A549 (cell line): ENCODE measurements at places on chromosomes 2 and 18.

DNA sequence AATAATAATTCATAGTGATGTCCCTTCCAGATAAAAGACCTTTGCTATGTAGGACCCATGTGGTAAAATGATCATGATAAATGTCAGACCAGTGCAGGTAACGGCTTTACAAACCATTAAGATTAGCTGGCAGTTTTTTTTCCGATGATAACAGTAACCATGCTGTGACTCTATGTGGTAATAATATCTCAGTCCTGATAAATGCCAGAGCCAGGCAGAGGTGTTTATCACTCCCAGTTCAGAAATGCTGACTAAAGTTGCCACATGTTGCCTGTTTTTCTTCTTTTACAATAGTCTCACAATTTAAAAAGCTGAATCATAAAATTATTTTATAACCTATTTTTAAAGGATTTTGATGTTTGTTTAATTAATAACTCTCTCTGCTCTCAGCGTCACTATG is 565.1 kb downstream of the ARHGAP15 start:
- DNase-seq: no peak

DNA sequence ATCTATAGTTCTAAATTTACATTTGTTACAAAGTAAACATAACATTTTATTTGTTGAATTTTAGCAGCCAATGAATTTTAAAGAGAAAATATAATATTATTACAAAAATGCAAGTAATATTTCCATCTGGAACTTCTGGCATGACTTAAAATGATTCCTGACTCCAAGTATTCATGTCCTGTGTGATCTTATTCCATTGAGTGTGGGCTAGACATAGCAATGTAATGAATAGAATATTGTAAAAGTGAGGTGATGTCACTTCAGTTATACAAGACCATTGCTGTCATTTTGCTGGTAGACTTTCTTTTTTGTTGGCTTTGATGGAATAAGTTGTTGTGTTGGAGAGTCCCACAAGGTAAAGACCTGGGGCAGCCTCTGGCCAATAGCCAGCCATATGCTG is 912.2 kb upstream of the PIK3C3 start:
- DNase-seq: no peak

DNA sequence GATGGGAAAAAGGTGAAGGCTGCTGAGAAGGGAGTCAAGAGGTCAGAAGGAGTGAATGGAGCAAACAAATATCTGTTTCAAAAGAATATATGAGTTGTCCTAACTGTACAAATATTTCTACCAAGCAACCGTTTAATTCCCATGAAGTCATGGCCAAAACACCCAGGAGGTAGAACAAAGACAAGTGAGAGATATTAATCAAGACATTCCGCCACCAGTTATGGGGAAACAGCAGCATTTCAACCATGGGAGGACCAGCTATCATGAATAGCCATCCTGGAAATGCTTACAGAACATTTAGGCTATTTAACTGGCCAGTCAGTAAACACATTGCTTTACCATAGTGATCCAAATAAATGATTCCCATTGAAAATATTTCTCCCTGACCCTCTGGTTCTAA is 396.3 kb downstream of the IRS1 start:
- DNase-seq: peak; percentile 21

GRCh38 chr2:3827673-3828575 is 124.5 kb downstream of the DCDC2C start:
- DNase-seq: peak; percentile 35

- no peak for DNase-seq
Measured at GRCh38 chr2:165877565-165878550, 75.7 kb downstream of the TTC21B start.

DNA sequence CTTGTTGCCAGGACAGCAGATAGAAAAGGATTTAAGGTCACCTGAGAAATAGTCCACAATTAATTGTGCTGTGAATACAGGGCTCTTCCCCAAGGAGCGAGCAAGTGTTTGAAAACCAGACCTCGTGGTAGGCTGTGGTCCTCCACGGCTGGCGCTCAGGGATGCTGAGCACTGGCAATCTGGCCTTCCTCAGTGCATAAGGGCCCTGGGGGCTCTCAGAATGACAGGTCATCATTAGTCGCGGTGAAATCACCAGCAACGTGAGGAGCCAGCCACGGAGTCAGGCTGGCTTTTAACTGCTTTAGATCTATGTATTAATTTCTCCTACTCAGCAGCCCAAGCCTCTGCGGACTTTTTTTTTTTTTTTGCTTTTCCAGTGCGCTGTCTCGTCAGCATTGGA is 148.5 kb downstream of the FHOD3 start:
- DNase-seq: no peak

- DNase-seq: no peak
Measured at GRCh38 chr2:39266139-39266805, 22.5 kb upstream of the CDKL4 start.

- no peak for DNase-seq
Measured at GRCh38 chr2:106147665-106148064, 46.4 kb downstream of the UXS1 start.

GRCh38 chr18:8769509-8770095 is 64.2 kb downstream of the MTCL1 start:
- DNase-seq: no peak

- no peak for DNase-seq
Measured at GRCh38 chr2:141947396-141948114, 183.3 kb downstream of the LRP1B start.

GRCh38 chr2:240213476-240214421 is 73.3 kb upstream of the OTOS start:
- no peak for DNase-seq

- DNase-seq: no peak
Measured at GRCh38 chr2:158243392-158243791, 141.7 kb downstream of the UPP2 start.

DNA sequence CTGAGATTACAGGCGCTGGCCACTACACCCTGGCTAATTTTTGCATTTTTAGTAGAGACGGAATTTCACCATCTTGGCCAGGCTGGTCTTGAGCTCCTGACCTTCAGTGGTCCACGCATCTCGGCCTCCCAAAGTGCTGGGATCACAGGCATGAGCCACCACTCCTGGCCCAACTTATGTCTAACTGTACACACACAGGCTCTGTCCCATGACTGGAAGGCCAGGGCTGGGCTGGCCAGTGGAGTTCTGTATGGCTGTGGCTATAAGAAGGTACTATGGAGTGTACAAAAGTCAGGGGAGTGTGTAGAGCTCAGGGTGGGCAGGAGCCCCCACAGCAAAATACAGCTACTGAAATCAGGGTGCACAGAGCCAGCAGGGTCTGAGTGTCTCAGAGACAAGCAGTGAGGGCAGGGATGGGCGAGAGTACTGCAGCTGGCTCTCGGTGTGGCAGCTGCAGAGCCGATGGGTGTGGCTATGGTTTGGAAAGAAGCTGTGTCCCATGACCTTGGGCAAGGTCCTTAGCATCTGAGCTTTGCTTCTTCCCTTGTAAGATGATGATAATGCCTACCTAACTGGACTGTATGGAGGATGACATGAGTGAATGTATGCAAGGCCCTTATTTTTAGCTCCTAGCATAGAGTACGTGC is 10.4 kb upstream of the MSGN1 start:
- DNase-seq: no peak

DNA sequence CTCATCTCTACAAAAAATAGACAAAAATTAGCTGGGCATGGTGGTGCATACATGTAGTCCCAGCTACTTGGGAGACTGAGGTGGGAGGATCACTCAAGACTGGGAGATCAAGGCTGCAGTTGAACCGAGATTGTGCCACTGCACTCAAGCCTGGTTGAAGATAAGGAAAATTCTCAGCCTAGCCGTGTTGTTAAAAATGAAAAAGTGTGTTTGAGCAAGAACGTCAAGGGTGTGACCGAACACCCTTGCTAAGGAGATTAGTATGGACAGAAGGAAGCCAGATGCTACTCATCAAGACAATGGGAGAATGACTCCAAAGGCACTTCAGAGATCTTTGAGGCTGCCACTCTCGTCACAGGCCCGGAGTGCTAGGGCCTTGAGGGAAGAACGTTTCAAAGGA is 70.0 kb upstream of the NDUFV2 start:
- no peak for DNase-seq

DNA sequence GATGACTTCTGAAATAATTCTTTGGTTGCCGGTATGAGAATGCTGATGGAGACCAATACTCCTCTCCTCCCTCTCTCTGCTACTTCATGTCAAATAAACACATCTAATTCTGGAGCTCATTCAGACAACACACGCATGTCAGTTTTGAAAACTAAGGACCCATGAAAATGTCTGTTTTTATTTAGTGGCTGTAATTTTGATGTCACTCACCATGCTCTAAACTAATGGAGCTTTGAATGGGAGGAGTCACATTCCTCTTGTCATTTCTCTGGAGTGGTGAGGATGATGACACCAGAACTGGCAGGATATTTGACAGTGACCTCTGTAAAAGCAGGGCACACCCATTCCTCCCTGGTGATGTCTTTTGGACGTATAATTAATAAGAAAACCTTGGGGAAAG is 163.0 kb downstream of the PHLPP1 start:
- peak; percentile 13 for DNase-seq

- peak; percentile 36 for DNase-seq
Measured at GRCh38 chr2:157572725-157573124, 55.9 kb downstream of the ACVR1C start.

DNA sequence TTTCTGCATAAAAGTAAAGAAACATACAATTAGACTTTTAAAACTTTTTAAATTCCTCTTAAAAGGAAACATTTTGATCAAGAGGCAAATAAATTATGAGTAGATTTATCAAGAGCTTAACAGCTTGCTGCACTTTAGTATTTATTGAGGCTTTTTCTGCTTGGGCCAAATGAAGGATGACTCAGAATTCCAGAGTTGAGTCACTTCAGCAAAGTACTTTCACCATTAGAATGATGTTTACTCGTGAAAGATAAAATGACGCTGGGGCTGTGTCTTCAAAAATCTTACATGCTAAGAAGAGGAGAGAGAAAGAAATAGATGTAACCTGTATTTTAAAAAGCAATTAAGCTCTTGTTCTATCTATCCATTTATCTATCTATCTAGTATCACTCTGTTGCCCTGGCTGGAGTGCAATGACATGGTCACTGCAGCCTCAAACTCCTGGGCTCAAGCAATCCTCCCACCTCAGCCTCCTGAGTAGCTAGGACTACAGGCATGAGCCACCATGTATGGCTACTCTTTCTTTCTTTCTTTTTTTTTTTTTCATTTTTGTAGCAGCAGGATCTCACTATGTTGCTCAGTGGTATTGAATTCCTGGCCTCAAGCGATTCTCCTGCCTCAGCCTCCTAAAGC is 75.3 kb upstream of the RIOK3 start:
- DNase-seq: peak; percentile 51

- no peak for DNase-seq
Measured at GRCh38 chr2:14126846-14127245, 505.7 kb upstream of the LRATD1 start.

GRCh38 chr2:127643439-127644065 is 2.4 kb upstream of the GPR17 start:
- no peak for DNase-seq

DNA sequence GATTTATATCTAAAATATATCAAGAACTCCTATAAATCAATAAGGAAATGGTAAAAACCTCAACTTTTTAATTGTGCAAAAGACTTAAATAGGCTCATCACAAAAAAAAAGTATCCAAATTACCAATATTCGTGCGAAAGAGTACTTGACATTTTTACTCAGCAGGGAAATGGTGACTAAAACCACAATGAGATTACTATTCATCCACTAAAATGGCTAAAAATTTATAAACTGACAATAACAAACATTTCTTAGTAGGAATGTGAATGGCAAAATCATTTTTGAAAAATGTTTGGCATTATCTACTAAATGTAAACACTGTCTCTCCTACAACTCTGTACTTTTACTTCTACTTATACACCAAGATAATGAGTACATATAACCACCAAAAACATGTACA is 184.8 kb upstream of the RND3 start:
- DNase-seq: no peak

DNA sequence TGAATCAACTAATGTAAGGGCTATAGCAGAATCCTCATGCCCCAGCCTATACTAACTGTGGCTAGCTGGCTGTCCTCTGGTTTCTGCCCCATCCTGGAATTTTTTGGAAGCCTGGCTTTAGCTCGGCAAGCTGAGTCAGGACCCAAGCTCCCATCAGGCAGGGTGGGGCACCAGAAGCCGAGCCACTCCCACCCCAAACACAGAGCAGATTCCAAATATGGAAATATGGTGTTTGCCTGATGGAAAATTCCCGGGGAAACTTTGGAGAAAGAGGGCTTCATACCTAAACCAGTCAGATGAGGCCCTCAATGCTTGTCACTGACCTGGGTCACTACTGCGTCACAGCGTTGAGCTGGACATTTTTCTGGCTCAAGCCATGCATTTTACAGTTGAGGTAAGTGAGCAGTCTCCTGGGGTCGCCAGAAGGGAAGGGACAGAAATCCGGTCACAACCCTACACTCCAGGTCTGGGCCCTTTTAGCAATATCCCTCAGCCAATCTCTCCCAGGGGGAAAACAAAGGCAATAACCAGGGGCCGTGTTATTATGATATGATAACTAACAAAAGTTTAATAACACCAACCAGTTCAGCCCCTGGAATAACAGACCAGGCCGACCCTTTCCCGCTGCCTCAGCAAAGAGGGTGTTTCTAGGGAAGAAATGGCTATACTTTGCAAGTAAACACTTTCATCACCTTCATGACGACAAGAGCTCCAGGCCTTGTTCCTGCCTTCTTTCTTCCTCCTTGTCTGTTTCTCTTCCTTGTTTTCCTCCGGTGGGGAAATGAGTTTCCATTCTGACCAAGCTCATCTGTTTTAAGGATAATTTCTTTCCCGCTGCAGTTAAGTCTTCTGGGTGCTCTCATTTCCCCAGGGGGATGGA is 37.7 kb downstream of the PSD4 start:
- DNase-seq: peak; percentile 77

GRCh38 chr2:165627470-165627869 is 158.0 kb downstream of the CSRNP3 start:
- no peak for DNase-seq

GRCh38 chr2:36322108-36322507 is 33.5 kb upstream of the CRIM1 start:
- peak; percentile 73 for DNase-seq

DNA sequence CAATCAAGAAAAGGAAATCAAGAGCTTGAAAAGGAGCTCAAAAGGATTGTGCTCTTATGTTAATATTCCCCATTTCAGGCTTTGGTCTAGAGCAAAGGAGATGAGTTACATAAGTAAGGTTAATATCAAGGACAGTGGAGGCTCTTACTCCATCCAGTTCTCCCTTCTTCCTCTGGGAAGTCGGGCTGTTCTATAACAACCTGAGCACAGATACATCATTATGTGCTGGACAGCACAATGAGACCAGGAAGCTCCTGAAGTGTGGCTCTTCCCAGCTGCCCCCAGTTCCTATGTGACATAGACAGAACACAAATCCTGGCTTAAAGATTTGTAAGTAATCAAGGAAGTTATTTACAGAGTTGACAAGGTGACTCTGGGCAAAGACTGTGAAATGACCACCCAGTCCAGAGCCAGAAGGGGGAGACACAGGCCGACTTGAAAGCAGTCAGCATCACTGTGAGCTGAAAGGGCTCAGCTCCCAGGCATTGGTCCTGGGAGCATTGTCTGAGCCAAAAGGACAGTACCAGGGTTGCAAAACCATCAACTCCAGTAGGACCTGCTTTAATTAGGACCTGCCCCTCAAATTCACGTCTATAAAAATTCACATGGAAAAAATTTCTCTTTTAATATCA is 917.6 kb upstream of the ACVR2A start:
- DNase-seq: peak; percentile 36
